ENCODE measurements at places on chromosomes 2 and 18.

- no peak for DNase-seq
Observed at GRCh38 chr18:54932472-54932871, 26.8 kb downstream of the CCDC68 start.

GRCh38 chr2:43425659-43426058 lies 170.2 kb downstream of the THADA start:
- no peak for DNase-seq

- DNase-seq, result no peak
Observed at GRCh38 chr18:33115917-33116316, 324.6 kb downstream of the CCDC178 start.

DNA sequence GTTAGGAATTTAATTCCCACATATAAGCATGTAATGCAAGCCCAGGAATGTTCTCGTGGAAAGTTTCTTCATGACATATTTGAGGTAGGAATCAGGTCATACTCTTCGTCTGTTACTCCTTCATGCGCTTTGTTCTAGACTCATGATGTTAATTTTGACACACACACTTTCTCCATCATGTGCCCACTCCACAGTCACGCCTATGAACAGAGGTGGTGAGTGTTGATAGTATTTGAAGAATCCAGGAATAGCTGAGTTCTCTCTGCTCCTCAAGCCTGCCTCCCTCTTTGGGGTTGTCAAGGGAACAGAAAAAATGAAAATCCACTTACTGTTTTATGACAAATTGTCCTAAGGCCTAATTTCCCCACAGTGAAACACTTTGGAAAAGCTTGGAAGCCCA lies 117.3 kb upstream of the SERPINE2 start:
- no peak for DNase-seq

GRCh38 chr2:240419271-240419670 lies 16.2 kb upstream of the GPC1 start:
- DNase-seq, result peak; percentile 38

GRCh38 chr2:42973726-42974125 lies 181.3 kb upstream of the HAAO start:
- DNase-seq, result no peak

DNA sequence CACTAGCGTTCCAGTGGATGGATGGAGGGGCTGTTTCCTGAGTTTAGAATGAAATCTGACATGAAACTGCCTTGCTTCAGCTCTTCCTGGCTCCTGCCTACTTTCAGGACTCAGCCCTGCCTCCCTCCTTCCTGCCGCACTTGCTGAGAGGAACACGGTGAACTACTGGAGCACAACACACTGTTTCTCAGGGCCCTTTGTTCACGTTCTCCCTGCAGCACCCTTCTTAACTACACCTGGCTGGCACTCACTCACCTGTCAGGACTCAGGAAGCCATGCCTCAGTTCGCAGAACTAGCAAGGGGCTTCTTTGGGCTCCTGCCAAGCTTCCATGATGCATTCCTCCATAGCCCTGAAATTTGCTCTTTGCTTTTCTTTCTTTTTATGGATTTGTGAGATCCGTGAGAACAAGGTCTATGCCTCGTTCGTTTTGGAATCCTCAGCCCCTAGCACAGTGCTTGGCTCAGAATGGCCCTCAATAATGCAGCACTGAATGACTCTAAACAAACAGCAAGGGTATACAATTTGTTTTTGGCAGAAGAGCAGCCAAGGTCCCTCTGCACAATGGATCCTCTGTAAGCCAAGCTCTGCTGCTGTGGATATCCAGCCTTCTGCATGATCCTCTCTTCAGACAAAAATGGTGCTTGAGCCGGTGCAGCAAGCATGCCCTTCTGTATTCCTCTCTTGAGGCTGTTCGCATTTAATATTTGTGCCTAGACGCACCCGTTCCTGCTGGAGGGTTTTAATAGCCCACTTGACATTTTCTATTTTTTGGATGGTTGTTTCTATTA lies 357.0 kb downstream of the TSN start:
- DNase-seq, result no peak

DNA sequence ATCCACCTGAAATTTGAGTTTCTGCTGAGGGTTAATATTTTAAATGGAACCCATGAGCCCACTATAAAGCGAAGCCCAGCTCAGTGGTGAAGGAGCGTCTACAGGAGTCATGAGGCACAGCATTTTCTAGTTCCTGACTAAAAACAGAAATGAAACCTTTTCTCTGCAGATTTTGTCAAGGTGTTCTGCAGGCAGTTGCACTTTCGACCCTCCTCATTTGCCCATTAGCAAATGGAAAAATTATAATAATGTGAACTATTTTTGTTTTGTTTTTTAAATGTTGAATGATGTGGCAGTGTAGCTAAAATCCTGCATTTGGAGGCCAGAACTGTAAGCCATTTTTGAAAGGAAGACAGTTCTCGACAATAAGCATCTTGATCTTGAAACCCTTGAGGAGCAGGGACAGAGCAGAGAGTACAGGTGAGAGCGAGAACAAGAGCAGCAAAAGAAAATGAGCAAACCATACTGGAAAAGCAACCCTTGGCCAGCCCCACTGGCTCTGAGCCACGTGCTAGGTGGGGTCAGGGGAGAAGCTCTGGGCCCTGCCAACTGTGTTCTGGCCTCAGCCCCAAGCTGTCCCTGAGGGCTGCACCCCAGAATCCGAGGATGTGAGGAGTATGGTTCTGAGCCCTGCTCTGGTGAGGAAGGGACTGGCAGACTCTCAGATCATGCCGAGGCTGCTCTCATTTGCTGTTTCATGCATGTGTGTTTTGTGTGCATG lies 26.4 kb upstream of the COPS8 start:
- DNase-seq, result no peak

- DNase-seq, result no peak
Observed at GRCh38 chr2:176407706-176408105, 138.5 kb downstream of the MTX2 start.

DNA sequence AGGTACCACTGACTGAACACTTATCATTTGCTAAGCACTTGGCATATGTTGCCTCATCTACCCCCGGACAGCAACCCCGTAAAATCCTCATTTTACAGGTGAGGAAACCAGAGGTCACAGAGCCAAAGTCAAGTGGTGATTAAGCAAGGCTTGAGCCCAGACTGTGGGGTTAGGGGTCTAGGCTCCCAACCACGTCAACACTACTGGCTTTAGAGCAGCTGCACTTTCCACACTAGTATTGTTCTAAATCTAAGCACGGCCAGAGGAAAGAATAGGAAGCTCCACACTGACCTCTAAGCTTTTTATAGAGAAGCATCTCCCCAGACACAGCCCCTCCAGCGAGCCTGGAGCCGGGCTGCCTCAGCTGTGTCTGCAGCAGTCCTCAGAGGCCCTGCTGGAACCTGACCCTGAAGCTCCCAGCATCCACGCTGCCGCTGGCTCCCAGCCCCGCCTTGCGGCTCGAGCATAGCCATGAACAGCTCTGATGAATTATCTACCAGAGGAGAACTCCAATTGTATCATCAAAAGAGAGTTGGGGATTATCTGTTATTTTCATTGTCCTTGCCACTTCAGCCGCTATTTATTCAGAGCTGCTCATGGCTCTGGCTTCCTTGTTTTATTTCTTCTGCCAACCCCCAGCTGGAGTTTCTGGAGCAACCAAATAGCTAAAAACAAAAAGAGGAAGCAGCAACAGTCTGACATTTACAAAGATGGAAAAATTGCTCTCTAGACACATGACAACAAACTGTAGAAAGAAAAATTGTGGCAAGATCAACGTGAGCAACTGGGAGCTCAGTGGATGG lies 62.2 kb upstream of the RTN4 start:
- no peak for DNase-seq

- DNase-seq, result no peak
Observed at GRCh38 chr2:205425102-205425501, 257.2 kb upstream of the NRP2 start.

DNA sequence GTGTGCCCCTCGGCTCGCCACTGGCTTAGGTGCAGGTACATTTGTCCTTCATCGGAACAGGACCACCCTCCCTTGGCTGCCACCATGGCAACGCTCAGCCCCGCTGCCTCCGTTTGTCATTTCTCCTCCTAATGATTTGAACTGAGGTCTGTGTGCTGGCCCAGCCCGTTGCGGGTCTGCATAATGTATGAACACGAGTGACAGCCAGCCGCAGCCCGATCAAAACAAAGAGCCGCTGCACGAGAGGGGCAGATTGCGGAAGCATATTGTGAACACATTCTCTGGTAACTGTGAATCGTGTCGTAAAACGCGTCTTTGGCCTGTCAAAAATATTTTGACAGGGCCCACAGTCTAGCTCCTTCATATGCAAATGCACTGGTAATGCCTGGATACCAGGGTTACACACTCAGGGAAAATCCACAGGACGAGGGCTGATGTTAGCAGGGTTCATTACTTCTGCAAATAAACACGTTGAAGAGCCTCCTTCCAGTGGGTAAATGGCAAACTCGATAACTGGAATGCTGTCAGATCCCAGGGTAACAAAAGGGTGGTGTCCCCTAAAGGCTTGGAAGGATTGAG lies 137.0 kb downstream of the AGAP1 start:
- DNase-seq, result no peak

DNA sequence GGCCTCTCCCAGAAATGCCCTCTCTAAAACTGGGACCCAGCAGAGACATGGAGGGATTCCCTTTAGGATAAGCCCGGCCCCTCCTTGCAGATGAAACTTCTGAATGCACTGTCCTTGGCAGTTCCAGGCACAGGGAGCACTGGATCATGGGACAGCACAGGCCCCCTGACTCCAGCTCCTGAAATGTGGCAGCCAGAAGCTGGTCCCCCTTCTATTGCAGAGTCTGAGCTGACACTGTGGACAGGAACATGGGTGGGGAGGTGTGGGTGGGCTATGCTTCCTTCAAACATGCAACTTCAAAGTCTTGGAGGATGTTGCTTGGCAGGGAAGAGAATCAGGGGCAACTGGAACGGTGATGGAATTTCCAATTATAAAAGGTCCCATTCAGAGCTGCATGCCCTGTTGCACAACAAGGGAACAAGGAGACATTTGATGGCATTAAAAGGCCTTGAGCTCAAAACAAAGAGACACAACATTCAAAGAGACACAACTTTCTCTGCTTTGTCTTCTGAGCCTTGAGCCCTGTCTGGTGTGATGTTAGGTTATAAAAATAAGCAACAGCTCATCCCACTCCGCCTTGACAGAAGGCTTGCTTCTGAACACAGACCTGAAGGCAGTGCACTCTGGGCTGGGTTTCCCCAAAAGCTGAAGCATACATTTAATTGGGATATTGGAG lies 239.0 kb downstream of the OSR1 start:
- no peak for DNase-seq

DNA sequence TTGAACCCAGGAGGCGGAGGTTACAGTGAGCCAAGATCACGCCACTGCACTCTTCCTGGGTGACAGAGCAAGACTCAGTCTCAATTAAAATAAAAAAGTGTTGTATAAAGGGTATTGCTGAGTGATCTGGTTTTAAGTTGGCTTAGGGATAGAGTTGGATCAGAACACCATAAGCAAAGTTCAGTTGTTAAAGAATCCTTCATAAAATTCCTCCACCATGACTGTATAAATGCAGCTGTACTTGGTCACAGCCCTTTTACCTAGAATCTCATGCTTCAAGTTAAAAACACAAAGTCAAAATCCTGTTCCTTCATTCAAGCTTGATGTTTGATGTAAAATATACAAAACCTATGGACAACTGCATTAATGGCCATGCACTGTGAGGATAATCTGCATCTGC lies 33.4 kb upstream of the PNO1 start:
- no peak for DNase-seq

- no peak for DNase-seq
Observed at GRCh38 chr2:144136297-144137010, 383.5 kb downstream of the ZEB2 start.

- no peak for DNase-seq
Observed at GRCh38 chr2:122764014-122764413, 1008.6 kb downstream of the TSN start.

DNA sequence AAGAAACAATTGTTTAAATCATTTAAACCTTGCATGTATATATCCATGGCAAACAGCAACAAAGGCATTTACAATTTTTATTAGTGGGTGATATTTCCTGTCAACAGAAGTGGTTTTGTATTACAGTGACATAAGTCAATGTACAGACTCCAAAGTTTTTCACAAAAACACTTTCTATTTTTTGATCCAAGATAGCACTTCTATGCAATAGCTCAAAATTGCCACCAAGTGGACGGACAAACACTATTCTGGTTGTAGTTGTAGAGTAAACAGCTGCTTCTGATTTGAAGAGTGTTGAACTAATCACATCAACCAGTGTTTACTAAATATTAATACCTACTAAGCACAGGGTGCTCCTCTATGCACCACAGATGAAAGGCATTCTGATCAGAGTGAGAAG lies 421.4 kb downstream of the NCKAP5 start:
- DNase-seq, result no peak

Data from activated naive CD4-positive, alpha-beta T cell treated with anti-CD3 and anti-CD28 coated beads, Interleukin-2, amount 50 U/mL, for 72 hours (primary cell).